Urinary bladder (tissue), 4 donors: ENCODE measurements at places on chromosomes 3 and 15. TPM values are rescaled to one million over a fixed set of nuclear protein-coding genes. Genes with fewer than 3 reads are reported as not detected.

The SCAMP2 gene
- polyA plus RNA-seq, result 46.3 TPM

The SLC35A5 gene
- 25.0 TPM for polyA plus RNA-seq

The DAPK2 gene
- polyA plus RNA-seq, result 1.3 TPM

The SHF gene
- polyA plus RNA-seq, result 13.4 TPM

The CSPG5 gene
- 0.35 TPM for polyA plus RNA-seq

The STRIT1 gene
- not detected for polyA plus RNA-seq

DNA sequence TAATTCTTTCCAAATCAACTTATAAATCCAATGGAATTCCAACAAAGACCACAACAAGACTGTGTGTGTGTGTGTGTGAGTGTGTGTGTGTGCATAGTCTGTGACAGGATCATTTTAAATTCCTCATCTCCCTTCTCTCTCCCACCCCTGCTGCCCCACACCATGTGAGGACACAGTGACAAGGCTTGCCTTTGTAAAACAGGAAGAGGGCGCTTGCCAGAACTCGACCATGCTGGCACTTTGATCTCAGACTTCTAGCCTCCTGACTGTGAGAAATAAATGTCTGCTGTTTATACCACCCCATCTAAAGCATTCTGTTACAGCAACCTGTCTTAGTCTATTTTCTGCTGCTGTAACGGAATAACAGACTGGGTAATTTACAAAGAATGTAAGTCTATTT is 99.1 kb downstream of the NSMCE3 start:
- DNase-seq, result no peak

DNA sequence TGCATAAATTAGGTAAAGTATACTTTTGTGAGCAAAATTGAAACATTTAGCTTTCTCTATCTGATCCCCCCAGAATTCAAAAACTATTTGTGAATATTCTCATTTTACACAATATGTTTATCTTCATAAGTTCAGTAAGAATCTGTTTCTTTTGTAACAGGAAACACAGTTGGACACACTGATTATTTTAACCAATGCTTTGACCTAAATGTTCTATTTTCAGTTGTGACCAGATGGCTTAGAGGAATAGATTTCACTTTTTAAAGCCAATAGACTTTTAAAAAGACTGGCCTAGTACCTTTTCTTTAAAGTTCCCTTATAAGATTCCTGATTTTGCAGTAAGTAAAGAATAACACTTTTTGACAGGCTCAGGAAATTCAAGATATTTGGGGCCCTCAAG is 74.0 kb upstream of the STRIT1 start:
- no peak for DNase-seq

- DNase-seq, result no peak
These were observed 71.4 kb downstream of the ITGB5 start for GRCh38 chr3:124815781-124816180.

DNA sequence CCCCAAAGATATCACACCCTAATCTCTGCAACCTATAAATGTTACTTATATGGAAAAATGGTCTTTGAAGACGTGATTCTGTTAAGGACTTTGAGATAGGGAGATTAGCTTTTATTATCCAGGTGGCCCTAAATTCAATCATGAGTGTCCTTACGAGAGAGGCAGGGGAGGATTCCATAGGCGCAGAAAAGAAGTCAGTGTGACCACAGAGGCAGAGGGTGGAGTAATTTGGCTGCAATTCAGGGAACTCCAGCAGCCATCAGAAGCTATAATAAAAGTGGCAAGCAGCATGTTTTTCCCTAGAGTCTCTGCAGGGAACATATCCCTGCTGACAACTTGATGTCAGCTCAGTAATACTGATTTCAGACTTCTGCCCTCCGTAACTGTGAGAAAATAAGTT is 315.2 kb upstream of the ROBO2 start:
- DNase-seq, result no peak

- no peak for DNase-seq
These were observed 17.6 kb upstream of the CCDC174 start for GRCh38 chr3:14633819-14634424.

GRCh38 chr15:39361497-39361896 is 219.4 kb upstream of the THBS1 start:
- no peak for DNase-seq

GRCh38 chr3:170033489-170033888 is 4.3 kb upstream of the GPR160 start:
- DNase-seq, result no peak

DNA sequence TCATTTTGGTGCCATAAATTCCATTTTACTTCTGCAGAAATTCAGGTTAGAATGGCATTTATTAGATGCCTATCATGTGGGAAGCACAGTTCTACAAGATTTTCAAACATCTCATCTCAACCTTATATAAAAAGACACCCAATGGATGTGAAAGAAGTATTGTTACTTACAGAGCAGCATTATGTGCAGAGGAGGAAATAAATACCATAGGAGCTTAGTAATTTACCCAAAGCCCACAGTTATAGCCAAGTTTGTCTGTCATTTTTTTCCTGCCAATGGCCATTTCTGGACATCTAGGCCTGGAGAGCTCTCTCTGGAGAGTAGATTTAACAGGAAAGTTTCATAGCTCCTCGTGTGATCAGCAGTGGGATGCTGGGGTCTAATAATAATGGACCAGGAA is 659.4 kb upstream of the NAALADL2 start:
- DNase-seq, result no peak

GRCh38 chr3:62467966-62468722 is 94.8 kb upstream of the FEZF2 start:
- DNase-seq, result no peak

- no peak for DNase-seq
These were observed 71.7 kb upstream of the ARL6 start for GRCh38 chr3:97692831-97693230.

DNA sequence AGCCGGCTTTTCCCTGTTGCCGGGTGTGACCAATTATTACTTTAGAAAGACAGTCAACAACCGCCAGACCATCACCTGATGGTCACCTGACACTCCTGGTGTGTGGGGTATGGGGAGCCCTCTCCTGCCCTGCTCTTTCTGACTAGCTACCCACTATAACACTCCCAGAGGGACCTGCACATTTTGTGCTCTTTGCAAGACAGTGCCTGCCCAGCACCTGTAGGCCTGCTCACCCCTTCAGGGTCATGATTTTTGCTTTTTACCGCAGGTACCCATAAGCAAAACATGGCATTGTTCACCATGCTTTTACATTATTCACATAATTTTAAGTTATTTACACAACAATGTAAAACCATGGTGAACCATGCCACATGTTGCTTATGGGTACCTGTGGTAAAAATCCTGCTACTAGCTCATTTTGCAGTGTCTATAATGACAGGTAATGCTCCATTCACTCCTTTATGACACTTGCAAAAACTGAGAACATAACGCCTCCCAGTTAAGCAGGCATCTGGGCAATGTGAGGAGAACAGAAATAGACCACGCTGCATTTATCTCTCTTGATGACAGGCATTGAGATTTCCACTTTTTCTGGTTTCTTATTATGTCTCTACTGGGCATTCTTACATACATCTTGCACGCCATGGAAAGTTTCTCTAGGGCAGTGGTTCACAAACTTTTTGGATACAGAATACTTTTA is 9.9 kb downstream of the CCRL2 start:
- no peak for DNase-seq

- DNase-seq, result no peak
These were observed 7.4 kb upstream of the IQSEC1 start for GRCh38 chr3:13080591-13080990.

DNA sequence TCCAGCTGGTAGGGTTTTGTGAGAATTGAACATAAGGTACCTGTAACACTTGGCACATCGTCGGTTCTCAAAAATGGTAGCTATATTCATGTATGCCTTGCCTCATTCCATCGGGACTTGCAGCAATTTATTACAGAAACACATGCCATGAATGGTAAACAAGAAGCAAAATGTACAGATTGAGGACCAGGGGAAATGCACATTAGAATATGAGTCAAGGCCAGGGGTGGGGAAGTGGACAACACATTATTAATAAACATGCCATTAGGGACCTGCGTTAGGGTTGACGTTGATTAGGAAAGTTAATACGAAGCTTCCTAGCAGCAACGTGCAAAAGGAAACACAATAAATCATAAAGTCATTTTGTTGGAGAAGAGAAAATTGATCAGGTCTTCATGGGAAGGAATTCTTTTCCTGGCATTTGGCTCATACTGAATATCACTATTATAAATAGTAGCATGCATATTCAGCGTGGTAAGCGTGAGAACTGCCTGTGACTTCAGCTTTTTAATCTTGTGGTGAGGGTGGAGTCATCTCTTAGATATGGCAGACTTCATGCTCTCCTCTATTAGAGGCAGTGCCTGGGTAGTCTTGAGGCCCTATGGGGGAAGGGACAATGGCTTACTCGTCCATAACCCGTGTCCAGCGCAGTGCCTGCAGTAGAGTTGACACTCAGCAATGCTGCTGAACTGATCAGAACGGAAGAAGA is 184.9 kb downstream of the SV2B start:
- no peak for DNase-seq

GRCh38 chr3:185631508-185632206 is 45.6 kb downstream of the SENP2 start:
- DNase-seq, result no peak

- no peak for DNase-seq
These were observed 395.9 kb upstream of the ZNF717 start for GRCh38 chr3:76181213-76181612.
